ENCODE measurements at places on chromosomes 5 and 9.

- DNase-seq = no peak
Observed at GRCh38 chr9:93884808-93885207, 70.3 kb downstream of the BARX1 start.

DNA sequence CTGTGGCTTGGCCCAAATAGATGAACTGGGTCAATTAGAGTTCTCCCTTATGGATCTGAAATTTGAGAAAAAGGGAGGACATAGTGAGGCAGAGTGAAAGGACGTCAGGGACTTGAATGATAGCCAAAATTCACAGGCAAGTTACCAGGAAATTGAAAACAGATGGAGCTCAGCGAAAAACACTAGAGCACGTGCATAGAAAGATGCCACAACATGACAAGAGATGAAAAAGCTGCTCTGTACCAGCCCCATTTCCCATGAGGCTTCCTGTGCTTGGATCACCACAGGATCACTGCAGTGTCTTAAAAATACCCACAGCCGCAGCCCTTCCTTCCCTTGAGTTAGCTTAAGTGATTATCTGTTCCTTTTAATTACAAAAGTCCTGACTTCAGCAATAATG is 39.0 kb upstream of the HOMER1 start:
- DNase-seq = no peak

DNA sequence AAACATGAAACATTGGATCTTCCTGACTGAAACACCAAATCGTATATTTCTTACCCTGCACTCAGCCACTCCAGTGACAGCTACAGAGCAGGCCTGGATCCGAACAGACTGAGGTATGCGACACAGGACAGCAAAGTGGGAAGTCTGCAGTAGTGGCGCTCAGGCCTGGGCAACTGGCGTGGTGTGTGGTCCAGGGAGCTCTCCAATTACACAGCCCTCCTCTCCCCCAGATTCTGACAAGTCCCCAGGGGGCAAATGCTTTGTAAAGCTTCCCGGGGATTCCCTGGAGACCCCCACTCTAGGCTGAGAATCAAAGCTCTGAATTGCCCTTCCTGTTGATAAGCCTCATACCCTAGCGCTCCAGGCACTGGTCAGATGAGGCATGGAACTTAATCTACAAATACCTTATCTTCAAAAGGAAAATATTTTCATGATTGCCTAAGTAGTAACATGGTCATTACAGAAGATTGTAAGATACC is 104.8 kb upstream of the ERCC6L2 start:
- no peak for DNase-seq

DNA sequence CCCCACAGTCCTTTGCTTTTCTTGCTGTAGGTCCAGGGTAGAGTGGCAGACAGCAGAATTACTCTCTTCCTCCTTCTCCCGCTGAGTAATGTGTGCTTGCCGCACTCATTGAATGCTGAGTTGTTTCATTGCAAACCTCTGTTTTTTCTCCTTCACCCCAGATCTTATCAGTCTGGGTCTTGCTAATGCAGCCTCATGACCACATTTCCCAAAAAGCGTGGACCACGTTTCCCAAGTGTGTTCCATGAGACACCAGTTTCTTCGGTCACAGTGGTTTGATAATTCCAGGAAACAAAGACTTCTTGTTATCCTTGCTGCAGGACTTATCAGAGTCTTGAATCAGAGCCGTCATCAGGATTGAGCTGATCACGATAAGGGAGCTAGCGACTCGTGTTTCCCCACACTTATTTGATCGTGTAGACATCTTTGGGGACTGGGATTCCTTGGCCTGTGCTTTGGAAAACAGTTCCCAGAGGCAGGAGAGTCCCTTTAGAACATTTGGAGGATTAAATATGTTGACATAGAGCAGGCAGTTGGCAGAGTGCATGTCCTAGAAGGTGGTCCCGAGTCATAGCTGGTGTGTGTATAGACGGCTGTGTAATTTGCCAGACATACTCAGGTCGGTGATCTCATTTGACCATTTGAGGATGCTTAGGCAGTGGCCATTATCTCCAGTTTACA is 4.4 kb downstream of the LRRC8A start:
- no peak for DNase-seq

- DNase-seq = no peak
Observed at GRCh38 chr9:8903077-8903476, 1103.5 kb upstream of the DMAC1 start.

GRCh38 chr5:79111960-79112702 is 522 bp downstream of the BHMT start:
- DNase-seq = no peak

- DNase-seq = no peak
Observed at GRCh38 chr5:94725142-94725541, 106.7 kb downstream of the SLF1 start.

- DNase-seq = no peak
Observed at GRCh38 chr9:134434894-134435506, 108.7 kb downstream of the RXRA start.

- no peak for DNase-seq
Observed at GRCh38 chr9:115615000-115615401, 497.0 kb upstream of the TNC start.

GRCh38 chr9:27659571-27659970 is 86.3 kb upstream of the C9orf72 start:
- no peak for DNase-seq

GRCh38 chr9:91067306-91067860 is 265.8 kb downstream of the SYK start:
- no peak for DNase-seq

DNA sequence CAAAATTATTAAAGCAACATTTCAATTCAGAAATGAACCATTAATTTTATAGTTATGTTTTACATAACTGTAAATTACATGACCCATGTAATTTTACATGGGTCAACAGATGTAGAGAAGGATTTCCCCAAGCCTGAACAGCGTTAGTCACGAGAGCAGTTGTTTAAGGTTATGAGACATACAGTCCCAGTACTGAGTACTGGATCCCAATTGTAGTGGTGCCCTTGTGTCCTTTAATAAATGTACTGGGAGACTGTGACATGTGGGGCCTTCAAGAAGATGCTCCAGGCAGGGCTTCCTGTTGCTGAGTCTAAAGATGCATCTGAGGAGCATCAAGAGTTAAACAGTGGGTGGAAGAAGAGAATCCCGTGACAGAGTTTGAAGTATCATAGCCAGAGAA is 125.5 kb upstream of the ZNF462 start:
- DNase-seq = no peak

- DNase-seq = no peak
Observed at GRCh38 chr9:105257809-105258208, 13.4 kb downstream of the SLC44A1 start.

Data from T-helper 9 cell (primary cell).